ENCODE measurements at places on chromosomes 3 and 15. TPM values are rescaled to one million over a fixed set of nuclear protein-coding genes. Genes with fewer than 3 reads are reported as not detected.
A peak's percentile ranks its signal among the peaks of the same experiment; 100 is the strongest.

Gene CLRN1
- not detected for total RNA-seq

Gene GOLGA6A
- 6.0 TPM for total RNA-seq

- H3K27ac ChIP-seq = no peak overlapping the region
- no peak overlapping the region for H3K4me3 ChIP-seq
- DNase-seq = no peak
- no peaks in the 10 kb centered on the region for H3K36me3 ChIP-seq
These were observed 47.6 kb downstream of the ZBTB38 start for GRCh38 chr3:141415953-141416352.

Gene LRRC31
- total RNA-seq = not detected

GRCh38 chr3:154224866-154225265 is 99.4 kb downstream of the DHX36 start:
- no peak for DNase-seq
- H3K4me1 ChIP-seq = peaks cover 5% of the 10 kb centered on the region
- no peaks in the 10 kb centered on the region for H3K27me3 ChIP-seq
- no peak overlapping the region for H3K4me3 ChIP-seq

DNA sequence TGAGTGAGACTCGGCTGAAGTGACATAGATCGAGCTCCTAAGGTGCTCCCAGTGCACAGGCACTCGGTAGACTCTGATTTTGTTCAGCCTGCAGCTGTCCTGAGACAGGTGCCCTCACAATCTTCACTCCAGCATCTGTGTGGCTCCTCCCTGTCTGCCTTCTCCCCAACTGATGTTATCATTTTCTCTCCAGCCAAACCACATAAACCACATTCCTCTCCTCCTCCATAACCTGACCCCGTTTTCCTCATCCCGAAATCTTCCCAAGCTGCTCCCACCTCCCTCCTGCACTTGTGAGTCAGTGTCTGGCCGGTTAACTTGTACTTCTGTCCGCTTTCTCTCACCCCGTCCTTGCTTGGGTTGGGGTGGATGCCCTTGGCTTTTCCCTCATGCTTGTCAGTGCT is 93.3 kb upstream of the HACD2 start:
- DNase-seq = no peak
- H3K36me3 ChIP-seq = no peaks in the 10 kb centered on the region
- no peak overlapping the region for H3K4me3 ChIP-seq
- H3K4me1 ChIP-seq = peaks cover 5% of the 10 kb centered on the region

DNA sequence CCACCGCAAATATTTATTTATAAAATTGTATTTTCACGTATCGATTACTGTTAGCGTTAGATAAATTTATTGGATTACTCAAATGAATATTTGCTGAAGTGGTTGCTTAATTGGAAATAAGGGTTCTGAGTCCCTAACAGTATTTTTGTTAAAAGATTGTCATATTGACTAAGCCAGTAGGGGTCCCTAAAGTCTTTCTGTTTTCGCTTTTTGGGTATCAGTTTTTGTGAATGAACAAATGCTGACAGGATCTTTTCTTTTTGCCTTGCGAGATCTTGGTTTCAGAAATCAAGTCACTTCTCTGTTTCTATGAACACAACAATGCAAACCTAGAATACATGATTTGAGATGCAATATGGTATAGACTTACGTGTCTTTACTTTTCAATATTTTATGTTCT is 7.1 kb downstream of the RAD51 start:
- no peaks in the 10 kb centered on the region for H3K27me3 ChIP-seq
- H3K36me3 ChIP-seq = peaks cover 60% of the 10 kb centered on the region
- 0 out of 2 replicates have a peak overlapping the region, but pooled peaks have one; percentile 81 for H3K27ac ChIP-seq
- DNase-seq = no peak
- no peak overlapping the region for H3K4me3 ChIP-seq

DNA sequence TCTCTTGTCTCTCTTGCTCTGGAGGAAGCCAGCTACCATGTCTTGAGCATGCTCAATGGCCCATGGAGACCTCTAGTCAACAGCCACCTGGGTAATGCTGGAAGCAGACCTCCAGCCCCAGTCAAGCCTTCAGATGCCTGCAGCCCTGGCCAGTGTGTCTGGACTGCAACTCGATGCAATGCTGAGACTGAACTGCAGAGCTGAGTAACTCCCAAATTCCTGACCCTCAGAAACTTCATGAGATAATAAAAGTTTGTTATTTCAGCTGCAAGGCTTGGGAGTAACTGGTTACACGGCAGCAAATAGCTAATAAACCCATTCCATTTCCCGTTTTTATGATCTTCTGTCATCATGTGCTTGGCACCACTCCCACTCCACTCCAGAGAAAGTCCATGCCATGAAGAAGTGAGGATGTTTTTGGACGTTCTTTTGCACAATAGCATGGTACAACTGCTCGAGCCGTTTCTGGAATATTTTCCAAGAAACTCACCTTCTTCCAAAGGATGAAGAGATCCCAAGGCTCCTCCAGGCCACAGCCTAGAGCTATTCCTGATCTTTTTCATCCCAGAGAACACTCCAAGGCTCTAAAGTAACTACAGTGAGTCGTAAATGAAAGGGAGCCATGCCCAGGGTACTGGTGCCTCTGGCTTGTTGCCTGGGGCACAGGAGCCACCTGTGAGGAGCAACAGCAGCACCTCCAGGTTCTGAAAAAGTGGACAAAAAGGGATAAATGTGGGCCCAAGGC is 72.0 kb upstream of the KLF13 start:
- no peak overlapping the region for H3K27ac ChIP-seq
- no peaks in the 10 kb centered on the region for H3K4me1 ChIP-seq
- H3K4me3 ChIP-seq = no peak overlapping the region
- H3K36me3 ChIP-seq = no peaks in the 10 kb centered on the region
- no peaks in the 10 kb centered on the region for H3K27me3 ChIP-seq

GRCh38 chr15:69887009-69887408 is 210.7 kb downstream of the TLE3 start:
- H3K36me3 ChIP-seq = peaks cover 7% of the 10 kb centered on the region
- peaks cover 18% of the 10 kb centered on the region for H3K4me1 ChIP-seq
- no peak overlapping the region for H3K4me3 ChIP-seq
- H3K27me3 ChIP-seq = peaks cover 40% of the 10 kb centered on the region
- no peak overlapping the region for H3K27ac ChIP-seq

DNA sequence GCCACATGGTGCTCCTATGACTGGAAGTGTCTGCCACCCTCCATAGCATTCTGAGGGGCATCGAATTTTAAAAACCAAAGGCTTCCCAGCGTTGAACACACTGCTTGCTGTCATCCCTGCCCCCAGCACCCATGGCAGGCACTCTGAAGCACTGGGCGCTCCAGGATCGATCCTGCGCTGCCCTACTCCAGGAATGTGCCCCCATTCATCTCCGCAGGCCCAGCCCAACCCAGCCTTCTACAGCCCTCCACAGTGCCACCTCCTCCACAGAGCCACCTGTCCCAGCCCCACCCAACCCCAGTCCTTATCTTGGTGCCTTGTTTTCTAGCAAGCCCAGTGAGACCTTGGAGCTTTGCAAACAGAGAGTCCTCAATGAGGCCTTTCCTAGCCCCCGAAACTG is 52.2 kb downstream of the WNT7A start:
- no peak overlapping the region for H3K27ac ChIP-seq
- no peaks in the 10 kb centered on the region for H3K36me3 ChIP-seq
- H3K4me1 ChIP-seq = 0 out of 2 replicates have a peak, but pooled peaks cover 6% of the 10 kb centered on the region
- DNase-seq = no peak
- H3K27me3 ChIP-seq = no peaks in the 10 kb centered on the region

GRCh38 chr3:6799264-6799915 is 61.5 kb upstream of the GRM7 start:
- H3K27ac ChIP-seq = no peak overlapping the region
- H3K4me3 ChIP-seq = no peak overlapping the region
- no peaks in the 10 kb centered on the region for H3K27me3 ChIP-seq
- DNase-seq = peak; percentile 11

- H3K36me3 ChIP-seq = no peaks in the 10 kb centered on the region
- no peaks in the 10 kb centered on the region for H3K27me3 ChIP-seq
- no peak overlapping the region for H3K4me3 ChIP-seq
- DNase-seq = no peak
These were observed 82.6 kb upstream of the MAGI1 start for GRCh38 chr3:66121318-66121717.

- no peaks in the 10 kb centered on the region for H3K27me3 ChIP-seq
- peak overlapping the region; percentile 27 for H3K27ac ChIP-seq
- no peaks in the 10 kb centered on the region for H3K36me3 ChIP-seq
- no peak for DNase-seq
- H3K4me1 ChIP-seq = peaks cover 26% of the 10 kb centered on the region
- H3K4me3 ChIP-seq = no peak overlapping the region
These were observed 27.4 kb downstream of the SMAD6 start for GRCh38 chr15:66729331-66729951.

Gene NSUN3
- 9.3 TPM for total RNA-seq

Gene CLDN16
- not detected for total RNA-seq

GRCh38 chr3:123833398-123833785 is 50.7 kb downstream of the MYLK start:
- H3K27ac ChIP-seq = no peak overlapping the region
- no peaks in the 10 kb centered on the region for H3K27me3 ChIP-seq
- no peak overlapping the region for H3K4me3 ChIP-seq
- no peak for DNase-seq
- peaks cover 12% of the 10 kb centered on the region for H3K36me3 ChIP-seq
- peaks cover 10% of the 10 kb centered on the region for H3K4me1 ChIP-seq

DNA sequence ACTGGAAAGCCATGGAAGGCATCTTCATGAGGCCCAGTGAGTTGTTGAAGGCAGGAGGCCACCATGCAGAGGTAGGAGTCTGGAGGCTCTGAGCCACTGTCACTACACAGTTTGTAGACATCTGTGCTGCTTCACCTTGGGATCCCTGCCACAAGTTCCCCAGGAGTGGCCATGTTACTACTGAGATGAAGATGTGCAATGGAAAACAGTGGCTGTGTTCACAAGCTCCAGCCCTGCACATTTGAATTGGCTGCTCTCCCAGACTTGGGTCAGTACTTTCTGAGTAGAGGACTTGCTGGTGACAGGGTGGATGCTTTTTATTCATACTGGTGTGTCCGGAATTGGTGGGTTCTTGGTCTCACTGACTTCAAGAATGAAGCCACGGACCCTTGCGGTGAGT is 86.9 kb upstream of the C15orf39 start:
- no peaks in the 10 kb centered on the region for H3K4me1 ChIP-seq
- 0 out of 2 replicates have a peak, but pooled peaks cover 3% of the 10 kb centered on the region for H3K36me3 ChIP-seq
- no peak overlapping the region for H3K4me3 ChIP-seq
- no peak overlapping the region for H3K27ac ChIP-seq
- H3K27me3 ChIP-seq = peaks cover 5% of the 10 kb centered on the region

DNA sequence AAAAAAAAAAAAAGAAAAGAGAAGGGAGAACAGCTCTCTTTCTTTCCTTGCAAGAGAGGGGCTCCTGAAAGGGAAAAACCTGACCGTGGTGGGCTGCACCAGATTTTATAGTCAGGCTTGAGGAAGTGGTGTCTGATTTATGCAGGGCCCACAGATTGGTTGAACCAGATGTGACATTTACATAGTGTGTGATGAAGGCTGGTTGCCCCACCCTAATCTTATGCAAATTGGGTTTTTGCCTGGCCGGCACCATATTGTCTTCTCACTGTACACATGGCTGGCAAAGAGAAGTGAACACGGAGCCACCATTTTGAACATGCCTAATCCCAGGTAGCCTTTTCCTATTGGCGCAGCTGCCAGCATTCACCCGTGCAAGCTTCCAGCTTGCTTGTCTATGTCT is 154.4 kb downstream of the OXSM start:
- H3K4me3 ChIP-seq = no peak overlapping the region

DNA sequence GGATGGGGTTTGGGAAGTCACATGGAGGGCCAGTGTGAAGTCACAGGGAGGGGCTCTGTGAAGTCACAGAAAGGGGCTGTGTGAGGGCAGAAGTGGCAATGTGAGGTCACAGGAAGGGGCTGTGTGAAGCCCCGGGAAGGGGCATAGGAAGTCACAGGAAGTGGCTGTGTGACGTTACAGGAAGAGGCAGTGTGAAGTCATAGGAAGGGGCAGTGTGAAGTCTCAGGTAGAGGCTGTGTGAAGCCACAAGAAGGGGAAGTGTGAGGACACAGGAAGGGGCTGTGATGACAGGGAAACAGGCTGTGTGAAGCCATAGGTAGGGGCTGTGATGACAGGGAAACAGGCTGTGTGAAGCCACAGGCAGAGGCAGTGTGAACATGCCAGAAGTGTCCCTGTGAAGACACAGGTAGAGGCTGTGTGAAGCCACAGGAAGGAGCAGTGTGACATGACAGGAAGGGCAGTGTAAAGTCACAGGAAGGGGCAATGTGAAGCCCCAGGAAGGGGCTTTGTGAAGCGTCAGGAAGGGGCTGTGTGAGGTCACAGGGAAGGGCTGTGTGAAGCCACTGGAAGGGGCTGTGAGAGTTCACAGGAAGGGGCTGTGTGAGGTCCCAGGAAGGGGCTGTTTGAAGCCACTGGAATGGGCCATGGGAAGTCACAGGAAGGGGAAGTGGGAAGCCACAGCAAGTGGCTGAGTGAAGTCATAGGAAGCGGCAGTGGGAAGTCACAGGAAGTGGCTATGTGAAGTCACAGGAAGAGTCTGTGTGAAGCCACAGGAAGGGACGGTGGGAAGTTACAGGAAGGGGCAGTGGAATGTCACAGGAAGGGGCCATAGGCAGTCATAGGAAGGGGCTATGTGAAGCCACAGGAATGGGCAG is 37.1 kb downstream of the GASK1A start:
- no peak overlapping the region for H3K27ac ChIP-seq
- no peak overlapping the region for H3K4me3 ChIP-seq
- H3K27me3 ChIP-seq = no peaks in the 10 kb centered on the region
- no peak for DNase-seq

DNA sequence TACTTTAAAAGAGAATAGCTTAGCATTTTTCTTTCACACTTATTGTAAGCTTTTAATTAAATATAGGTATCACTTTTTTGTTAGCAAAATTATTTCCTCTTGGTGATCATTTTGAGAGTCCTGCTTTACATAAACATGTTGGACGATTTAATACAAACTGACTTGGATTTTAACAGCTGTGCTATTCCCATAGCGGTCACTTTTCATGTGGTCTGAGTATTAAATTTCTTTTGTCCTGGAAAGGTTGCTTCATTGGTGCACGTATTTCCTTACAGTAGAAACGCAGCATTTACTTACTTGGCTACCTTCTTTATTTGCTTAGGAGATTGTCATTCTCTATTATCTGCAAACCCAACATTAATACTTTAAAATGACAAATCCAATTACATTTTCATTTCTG is 109.4 kb downstream of the ATG7 start:
- H3K4me3 ChIP-seq = no peak overlapping the region
- H3K36me3 ChIP-seq = no peaks in the 10 kb centered on the region
- H3K27ac ChIP-seq = no peak overlapping the region
- DNase-seq = no peak

- H3K27me3 ChIP-seq = no peaks in the 10 kb centered on the region
- no peak for DNase-seq
- H3K36me3 ChIP-seq = peaks cover 4% of the 10 kb centered on the region
- H3K4me3 ChIP-seq = no peak overlapping the region
- H3K27ac ChIP-seq = no peak overlapping the region
- no peaks in the 10 kb centered on the region for H3K4me1 ChIP-seq
These were observed 68.7 kb downstream of the AP4E1 start for GRCh38 chr15:50977162-50977561.

Gene C3orf18
- total RNA-seq = 11.5 TPM

- no peaks in the 10 kb centered on the region for H3K36me3 ChIP-seq
- peak overlapping the region; percentile 43 for H3K27ac ChIP-seq
- DNase-seq = no peak
- H3K4me3 ChIP-seq = no peak overlapping the region
- peaks cover 4% of the 10 kb centered on the region for H3K27me3 ChIP-seq
- H3K4me1 ChIP-seq = peaks cover 22% of the 10 kb centered on the region
These were observed 31.1 kb downstream of the FBXO40 start for GRCh38 chr3:121624147-121624899.

Gene CMTM8
- total RNA-seq = 9.0 TPM

Gene GRAMD1C
- 2.6 TPM for total RNA-seq

- H3K36me3 ChIP-seq = no peaks in the 10 kb centered on the region
- H3K4me1 ChIP-seq = peaks cover 6% of the 10 kb centered on the region
- no peak for DNase-seq
These were observed 283.3 kb upstream of the TRIM42 start for GRCh38 chr3:140394488-140395133.

Gene SLC22A14
- not detected for total RNA-seq
